ENCODE measurements at places on chromosomes 12 and 14. TPM values are rescaled to one million over a fixed set of nuclear protein-coding genes. Genes with fewer than 3 reads are reported as not detected.

The POTEG gene
- 2.2 TPM for total RNA-seq

DNA sequence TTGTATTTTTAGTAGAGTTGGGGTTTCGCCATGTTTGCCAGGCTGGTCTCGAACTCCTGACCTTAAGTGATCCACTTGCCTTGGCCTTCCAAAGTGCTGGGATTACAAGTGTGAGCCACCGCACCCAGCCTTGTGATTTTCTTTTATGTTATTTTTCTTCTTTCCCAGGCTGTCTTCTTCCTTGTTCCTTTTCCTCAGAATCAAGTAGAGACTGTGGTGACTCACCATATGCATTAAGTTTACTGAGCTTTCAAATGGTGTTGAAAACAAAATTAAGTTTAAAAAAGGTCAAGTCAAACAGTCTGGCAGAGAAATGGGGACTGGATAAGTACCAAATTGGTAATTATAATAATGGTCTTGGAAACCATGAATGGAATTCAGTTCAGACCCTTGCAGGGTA lies 5.7 kb downstream of the ARPC3 start:
- DNase-seq: no peak

The KLRG1 gene
- total RNA-seq: 2.3 TPM

DNA sequence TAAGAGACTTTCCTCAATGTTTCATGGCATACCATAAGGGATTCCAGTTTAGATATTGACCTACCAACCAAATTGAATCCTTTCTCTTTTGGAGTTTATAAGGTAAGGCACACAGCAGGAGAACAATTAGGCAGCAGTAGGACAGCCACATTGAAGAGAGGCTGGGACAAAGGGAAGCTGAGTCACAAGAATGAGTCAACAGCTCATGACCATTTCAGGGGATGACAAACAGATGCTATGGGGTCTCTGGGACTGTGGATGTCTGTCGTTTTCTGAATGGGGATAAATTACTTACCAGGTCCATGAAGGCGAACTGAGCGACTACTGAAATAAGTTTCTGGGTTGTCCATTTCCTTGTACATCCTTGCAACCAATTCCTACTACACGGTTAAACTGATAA lies 48.6 kb upstream of the E2F7 start:
- DNase-seq: peak; percentile 82

- peak; percentile 42 for DNase-seq
Observed at GRCh38 chr14:77761205-77761931, 412 bp upstream of the SNW1 start.

The ABCD4 gene
- total RNA-seq: 22.9 TPM

- no peak for DNase-seq
Observed at GRCh38 chr14:83096092-83096491, 1562.4 kb upstream of the SEL1L start.

GRCh38 chr12:57731411-57732080 lies 7.0 kb downstream of the AGAP2 start:
- no peak for DNase-seq

DNA sequence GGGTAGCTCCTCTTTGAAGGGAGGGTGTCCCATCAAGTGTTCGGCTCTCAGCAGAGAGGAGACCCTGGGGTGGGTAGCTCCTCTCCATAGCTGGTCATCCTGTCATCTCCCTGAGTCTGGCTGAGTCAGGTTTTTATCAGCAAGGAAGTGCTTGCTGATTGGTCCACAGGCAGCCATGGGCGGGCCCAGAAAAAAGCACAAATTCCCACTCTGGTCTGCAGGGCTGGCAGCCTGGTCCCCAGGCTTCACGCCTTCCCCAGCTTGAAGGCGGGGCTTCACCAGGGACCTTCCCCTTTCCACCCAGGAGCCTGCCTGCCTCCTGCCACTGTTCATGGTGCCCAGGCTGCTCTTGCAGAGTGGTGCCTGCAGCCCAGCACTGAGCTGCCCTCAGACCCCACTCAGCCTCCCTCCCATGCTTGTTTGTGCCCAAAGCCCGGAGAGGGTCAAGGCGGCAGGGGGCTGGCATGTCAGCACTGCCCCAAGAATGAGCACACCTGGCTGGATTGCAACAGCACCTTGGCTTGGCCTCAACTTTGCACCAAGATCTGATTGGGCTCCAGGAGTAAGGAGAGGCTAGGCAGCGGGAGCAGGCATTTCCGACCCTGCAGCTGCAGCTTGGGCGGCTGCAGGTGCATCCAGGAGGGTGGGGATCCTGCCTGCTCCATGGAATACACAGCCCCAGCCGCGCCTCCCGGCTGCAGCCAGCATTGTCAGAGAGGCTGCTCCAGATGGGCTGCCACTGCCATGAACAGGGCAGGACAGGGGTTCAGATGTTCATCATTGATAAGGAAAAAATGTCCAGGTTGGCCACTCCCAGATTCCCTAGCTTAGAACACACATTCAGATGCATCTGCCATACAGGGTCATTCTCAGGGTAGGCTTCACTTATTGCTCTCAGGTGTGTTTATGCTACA lies 22.0 kb upstream of the WDR89 start:
- DNase-seq: peak; percentile 32

The CLEC7A gene
- total RNA-seq: not detected

DNA sequence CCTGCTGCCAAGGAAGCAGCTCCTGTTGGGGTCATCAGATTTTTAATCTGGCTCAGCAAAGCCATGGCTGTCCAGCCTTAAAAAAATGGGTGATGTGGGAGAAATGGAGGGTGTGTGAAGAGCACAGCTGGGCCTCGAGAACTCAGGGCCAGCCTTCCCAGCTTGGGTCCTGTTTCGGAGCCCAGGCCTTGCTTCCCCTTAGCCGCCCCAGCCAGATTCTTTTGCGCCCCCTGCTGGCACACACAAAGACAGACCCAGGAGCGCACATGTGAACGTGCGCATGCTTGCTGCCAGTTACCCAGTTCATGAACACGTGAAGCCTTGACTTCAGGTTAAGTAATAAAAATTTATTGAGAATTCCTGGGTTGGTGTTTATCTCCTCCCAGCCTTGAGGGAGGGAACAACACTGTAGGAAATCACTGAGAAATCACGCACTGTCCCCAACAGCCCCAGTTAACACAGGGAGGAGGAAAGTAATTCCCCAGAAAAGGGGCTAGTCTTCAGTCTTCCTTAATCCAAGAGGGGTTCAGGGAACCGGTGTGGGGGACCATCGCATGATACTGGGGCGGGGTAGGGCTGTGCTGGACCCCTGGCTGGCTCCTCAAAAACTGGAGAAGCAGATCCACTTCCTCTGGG lies 5.3 kb downstream of the PHB2 start:
- DNase-seq: peak; percentile 65

DNA sequence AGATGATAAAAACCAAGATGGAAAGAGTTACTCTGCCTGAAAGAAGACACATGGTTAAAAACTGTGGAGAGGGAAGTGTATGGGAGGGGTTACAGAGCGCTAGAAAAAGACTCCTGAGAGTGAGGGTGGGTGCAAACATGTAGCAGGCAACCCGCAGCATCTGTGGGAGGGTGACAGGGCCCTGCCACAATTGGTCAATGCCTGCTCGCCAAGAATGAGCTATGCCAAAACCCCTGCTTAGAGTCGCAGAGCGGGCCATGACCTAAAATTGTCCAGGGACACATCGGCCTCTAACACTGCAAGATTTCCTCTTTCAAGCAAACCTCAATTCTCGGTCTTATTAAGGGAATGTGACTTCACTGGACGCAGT lies 700 bp downstream of the PRKAG1 start:
- peak; percentile 30 for DNase-seq

The SRRM4 gene
- not detected for total RNA-seq

The CCDC60 gene
- total RNA-seq: not detected

DNA sequence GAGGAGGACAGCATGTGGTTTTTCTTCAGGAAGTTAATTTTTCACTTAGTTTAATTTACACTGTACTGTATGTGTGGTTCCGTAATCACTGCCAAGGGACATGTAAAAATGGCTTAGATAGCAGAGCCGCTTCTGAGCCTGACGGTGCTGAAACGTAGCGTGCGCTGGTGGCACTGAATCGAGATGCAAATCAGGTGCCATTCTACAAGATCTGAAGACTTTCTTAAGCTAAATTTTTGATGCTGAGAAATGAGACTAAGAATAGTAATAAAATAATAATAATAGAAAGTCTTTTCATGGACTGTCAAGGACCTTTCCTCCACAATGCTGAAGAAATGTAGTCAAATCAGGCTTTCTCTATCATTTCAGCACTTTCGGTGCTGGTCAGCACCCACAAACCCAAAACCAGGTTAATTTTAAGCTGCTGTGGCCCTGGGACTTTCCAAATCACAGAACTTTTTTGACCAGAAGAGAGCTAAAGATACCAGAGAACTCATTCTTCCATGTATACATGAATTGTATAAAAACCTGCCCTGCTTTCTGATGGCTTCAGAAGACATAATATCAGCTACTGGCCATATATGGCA lies 183.3 kb upstream of the LMO3 start:
- DNase-seq: peak; percentile 4

GRCh38 chr12:29694002-29694401 lies 89.7 kb downstream of the TMTC1 start:
- DNase-seq: no peak

The CLEC4C gene
- not detected for total RNA-seq

The AQP5 gene
- not detected for total RNA-seq

The KIF5A gene
- total RNA-seq: not detected

DNA sequence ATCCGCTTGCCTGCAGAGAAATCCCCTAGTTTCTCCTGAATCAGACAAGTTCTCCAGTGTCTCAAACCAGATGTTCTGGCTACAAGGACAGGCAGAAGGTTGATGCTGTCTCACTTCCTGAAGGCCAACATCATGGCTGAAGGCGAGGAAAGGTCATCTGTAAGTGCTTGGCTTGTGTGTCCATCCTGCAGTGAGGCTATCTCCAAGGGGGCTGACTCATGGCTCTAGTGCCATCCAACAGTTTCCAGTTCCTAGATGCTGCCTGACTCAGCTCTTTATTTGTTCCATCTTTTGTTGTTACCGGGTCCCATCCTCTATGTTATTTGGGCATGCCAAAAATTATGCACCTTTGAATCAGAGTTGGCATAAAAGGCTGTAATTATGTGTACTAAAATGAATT lies 232.1 kb upstream of the TBX3 start:
- peak; percentile 77 for DNase-seq

GRCh38 chr14:77000340-77001270 lies 27.9 kb downstream of the IRF2BPL start:
- no peak for DNase-seq

DNA sequence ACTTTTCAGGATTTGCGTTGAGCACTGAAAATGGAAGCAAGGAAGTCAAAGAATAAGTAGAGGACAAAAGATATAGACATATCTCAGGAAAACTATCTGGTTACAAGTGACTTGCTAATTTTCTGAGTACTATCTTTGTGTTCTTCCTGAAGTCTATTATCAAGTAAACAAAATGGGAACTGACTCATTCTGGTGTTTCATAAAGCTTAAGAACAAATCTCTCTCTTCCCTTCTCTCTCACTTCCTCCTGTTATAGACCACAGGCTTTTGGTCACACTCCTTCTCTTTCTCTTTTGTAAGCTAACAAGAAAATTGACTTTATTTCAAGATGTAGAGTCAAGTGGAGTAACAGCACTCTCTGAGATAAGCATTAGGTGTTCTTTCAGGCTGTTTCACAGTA lies 406.6 kb upstream of the SYT1 start:
- peak; percentile 55 for DNase-seq

The DAO gene
- total RNA-seq: not detected

The FKBP3 gene
- total RNA-seq: 91.9 TPM

- peak; percentile 12 for DNase-seq
Observed at GRCh38 chr14:63342371-63342770, 23.6 kb upstream of the GPHB5 start.

DNA sequence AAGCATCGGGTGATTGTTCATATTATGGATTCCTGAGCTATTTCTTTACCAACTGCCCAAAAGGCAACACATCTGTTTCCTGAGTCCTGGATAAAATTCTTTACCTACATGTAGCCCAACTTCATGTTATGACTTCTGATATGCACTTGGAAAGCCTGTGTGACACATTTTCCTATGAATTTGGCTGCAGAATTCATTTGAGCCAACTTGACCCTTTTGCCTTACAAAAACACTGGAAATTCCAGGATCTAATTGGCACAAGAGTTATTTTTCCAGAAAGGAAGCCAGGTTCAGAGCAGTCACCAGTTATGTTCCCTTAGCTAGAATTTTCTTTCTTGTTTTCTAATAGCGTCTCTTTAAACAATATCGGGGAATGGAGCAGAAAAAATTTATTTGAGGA lies 202.5 kb upstream of the LRIG3 start:
- DNase-seq: no peak

DNA sequence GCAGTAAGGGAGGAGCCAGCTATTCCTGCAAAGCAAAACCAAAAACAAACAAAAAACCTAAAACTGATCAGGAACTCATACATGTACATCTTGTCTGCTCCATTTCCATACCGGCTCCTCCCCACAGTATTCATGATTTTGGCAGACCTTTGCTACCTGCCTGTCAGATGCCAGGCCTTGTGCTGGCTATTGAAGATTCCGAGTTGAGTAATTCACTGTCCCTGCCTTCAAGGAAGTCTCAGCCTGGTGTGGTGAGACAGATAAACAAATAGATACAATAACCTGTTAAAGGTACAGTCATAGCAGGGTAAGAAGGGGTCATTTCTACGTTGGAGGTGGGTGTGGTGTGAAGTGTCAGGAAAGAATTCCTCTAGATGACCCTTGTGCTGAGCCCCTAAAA lies 42.7 kb downstream of the SUSD6 start:
- no peak for DNase-seq

The OR10A7 gene
- total RNA-seq: not detected

- DNase-seq: no peak
Observed at GRCh38 chr14:91570021-91570420, 59.9 kb upstream of the PPP4R3A start.

DNA sequence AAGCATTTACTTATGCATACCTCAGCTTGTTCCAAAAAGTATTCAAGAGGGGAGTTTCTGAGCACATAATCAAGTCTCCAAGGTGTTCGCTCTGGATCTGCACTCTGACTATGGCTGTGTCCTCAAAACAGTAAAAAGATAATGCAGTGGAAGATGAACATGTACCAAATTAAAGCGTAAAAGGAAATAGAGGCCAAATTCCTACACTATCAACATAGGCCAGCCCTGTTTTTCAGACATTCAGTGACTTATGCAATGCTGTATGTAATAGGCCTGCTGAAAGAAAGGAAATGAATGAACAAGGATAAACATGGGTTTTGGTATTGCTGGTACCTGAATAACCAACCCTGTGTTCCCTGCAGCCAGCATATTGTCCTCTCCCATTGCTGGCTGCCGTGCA lies 115.7 kb downstream of the SAMD4A start:
- DNase-seq: no peak
